ENCODE measurements at places on chromosomes 1 and 21.

DNA sequence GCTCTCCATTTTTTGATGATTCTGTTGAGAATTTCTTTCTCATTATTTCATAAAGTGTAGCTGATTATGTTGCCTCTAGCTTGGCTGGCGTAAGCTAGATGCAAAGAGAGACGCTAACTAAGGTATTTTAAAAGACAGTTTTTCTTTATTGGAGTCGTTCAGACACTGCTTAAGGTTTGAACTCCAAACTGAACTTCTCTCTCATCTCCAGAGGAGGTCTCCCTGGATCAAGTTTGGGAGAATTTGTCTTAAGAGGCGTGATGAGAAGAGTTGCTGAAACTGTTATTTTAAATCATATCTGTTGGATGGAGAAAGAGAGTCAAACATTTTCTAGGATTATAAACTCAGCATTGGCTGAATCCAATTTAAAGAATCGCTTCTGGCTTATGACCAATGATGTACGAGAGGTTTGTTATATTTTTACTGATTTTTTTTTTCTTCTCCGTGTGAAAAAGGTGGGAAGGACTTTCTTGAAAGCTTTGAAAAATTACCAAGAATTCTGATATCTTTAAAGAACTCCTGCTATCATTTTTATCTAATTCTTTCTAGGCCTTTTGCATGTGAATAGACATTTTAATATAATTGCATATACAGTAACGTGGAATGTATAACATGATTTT is 34.0 kb downstream of the MAP3K7CL start:
- DNase-seq: no peak

- DNase-seq: no peak
These were observed 398.3 kb downstream of the DUSP10 start for GRCh38 chr1:221343607-221344006.

DNA sequence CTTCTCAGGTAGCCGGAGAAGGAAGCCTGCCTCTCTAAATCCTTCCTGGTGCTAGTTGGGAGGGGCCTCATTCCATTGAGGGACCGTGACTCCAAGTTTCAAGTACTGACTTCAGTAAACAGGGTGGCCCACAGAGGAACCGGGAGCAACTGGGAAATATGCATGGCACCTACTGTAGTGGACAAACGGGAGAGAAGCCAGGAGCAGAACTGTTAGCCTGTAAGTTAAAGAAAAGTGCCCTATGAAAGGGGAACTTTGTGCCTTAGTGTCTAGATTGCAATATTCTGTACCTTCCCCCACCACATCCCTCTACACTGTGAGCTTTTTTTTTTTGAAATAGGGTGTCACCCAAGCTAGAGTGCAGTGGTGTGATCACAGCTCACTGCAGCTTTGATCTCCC is 33.2 kb upstream of the KANK4 start:
- no peak for DNase-seq

GRCh38 chr1:45065083-45065482 is 53.0 kb downstream of the UROD start:
- DNase-seq: no peak
